ENCODE measurements at places on chromosomes 1 and 21.

DNA sequence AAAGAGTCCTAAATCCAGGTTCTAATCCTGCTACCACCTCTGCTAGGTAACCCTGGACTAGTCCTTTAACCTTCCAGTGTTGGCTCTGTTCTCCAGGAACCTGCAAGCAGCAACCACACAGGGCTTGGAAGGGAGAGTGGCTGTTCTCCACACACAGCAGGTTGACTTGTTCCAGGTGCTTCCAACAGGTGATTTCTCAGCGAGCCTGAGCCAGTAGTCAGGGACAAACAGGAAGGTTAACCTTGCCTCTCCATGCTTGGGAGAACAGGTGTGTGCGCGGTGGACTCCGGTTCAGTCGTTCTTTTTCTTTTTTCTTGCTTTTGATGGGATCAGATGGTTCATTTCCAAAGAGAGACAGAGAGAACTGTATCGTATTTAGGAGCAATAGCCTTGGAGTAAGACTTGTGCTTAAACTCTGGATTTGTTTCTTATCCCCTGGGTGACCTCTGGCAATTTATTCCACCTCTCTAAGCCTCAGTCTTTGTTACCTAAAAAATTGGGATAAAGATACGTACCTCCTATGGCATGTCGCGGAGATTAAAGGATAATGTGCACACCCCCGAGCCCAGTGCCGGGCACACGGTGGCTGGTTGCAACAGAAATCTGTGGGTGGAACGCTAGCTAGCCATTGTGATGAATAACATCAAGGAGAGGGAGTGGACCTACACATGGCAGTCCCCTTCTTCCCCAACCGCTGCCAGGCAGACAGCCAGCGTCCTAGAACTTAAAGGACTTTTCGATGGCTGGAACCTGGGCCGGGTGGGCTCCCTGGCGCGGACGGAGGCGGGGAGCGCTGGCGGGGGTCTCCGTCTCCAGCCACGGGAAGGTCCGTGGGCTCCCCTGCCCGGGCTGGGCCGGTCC lies 583 bp upstream of the CACHD1 start:
- peak overlapping the region; percentile 82 for H3K4me3 ChIP-seq
- H3K36me3 ChIP-seq = no peaks in the 10 kb centered on the region
- H3K27me3 ChIP-seq = peaks cover 32% of the 10 kb centered on the region
- peaks cover 16% of the 10 kb centered on the region for H3K4me1 ChIP-seq
- no peak overlapping the region for H3K27ac ChIP-seq
- peak; percentile 15 for DNase-seq

- H3K27ac ChIP-seq = no peak overlapping the region
- no peak for DNase-seq
These were observed 63.5 kb upstream of the KIAA1614 start for GRCh38 chr1:180849031-180849775.

- no peaks in the 10 kb centered on the region for H3K27me3 ChIP-seq
- H3K4me1 ChIP-seq = peaks cover 44% of the 10 kb centered on the region
- H3K4me3 ChIP-seq = peak overlapping the region; percentile 48
- peak; percentile 77 for DNase-seq
- H3K36me3 ChIP-seq = peaks cover 65% of the 10 kb centered on the region
- peak overlapping the region; percentile 91 for H3K27ac ChIP-seq
These were observed 42.0 kb downstream of the VPS26C start for GRCh38 chr21:37224861-37225839.

GRCh38 chr1:241424480-241424971 lies 67.5 kb upstream of the RGS7 start:
- DNase-seq = no peak
- peaks cover 54% of the 10 kb centered on the region for H3K27me3 ChIP-seq
- H3K36me3 ChIP-seq = no peaks in the 10 kb centered on the region
- H3K27ac ChIP-seq = no peak overlapping the region
- H3K4me1 ChIP-seq = no peaks in the 10 kb centered on the region
- H3K4me3 ChIP-seq = no peak overlapping the region

- no peaks in the 10 kb centered on the region for H3K36me3 ChIP-seq
- H3K4me1 ChIP-seq = no peaks in the 10 kb centered on the region
- H3K27me3 ChIP-seq = no peaks in the 10 kb centered on the region
- no peak overlapping the region for H3K27ac ChIP-seq
These were observed 26.8 kb upstream of the CNN3 start for GRCh38 chr1:94953746-94954145.

GRCh38 chr1:199102239-199102638 lies 463.4 kb downstream of the PTPRC start:
- H3K27ac ChIP-seq = no peak overlapping the region
- no peak overlapping the region for H3K4me3 ChIP-seq

- no peaks in the 10 kb centered on the region for H3K36me3 ChIP-seq
- no peak overlapping the region for H3K27ac ChIP-seq
- no peak overlapping the region for H3K4me3 ChIP-seq
- H3K4me1 ChIP-seq = no peaks in the 10 kb centered on the region
These were observed 835 bp upstream of the LCE1D start for GRCh38 chr1:152795686-152796085.

DNA sequence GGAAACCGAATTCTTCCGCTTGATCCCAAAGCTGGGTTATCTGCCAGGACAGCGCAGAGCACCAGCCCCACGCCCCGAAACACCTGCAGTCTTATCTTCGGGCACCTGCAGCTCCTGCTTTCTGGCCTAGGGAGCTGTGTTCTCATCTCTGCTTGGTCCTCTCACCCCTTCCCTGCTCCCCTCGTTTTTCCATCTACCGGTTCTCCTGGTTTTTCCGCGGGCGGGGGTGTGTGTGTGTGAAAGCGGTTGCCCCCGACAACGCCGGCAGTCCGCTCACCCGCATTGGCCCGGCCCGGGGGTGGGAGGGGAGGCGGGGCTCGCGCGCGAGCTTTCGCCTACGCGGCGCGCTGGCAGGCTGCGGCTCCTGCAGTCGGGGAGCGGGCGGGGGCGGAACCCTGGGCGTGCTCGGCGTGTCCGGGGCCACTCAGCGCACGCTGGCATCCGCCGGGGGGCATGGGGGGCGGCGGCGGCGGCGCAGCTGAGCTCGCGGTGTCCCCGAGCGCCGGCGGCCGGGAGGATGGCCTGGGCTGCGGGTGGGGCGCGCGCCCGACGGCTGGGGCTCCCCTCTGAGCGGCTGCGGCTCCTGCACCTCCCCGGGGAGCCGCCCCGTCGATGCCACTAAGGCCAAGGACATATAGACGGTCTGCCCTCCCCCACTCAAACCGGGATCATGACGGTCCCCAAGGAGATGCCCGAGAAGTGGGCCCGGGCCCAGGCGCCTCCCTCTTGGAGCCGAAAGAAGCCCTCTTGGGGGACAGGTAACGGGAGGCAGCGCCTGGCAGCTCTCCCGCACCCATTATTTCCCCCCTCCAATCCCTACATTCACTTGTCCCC lies 3.2 kb downstream of the ATP8B2 start:
- H3K27me3 ChIP-seq = no peaks in the 10 kb centered on the region
- DNase-seq = peak; percentile 92

DNA sequence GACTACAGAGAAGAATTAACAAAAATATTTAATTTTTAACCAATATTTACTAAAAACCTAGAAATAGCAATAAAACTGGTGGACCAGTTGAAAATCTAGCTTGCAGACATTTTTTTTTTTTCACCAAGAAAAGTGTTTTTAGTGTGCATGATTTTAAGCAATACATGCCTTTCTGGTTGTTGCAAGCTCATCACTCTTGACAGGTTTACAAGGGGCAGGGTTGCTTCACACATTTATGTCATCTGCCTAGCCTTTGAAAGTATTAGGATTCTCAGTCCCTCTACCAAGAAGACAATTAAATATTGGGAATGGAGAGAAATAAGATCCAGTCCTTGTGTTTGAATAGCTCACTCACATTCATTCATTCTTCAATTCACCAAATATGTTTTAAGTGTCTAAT lies 53.8 kb upstream of the LYPLAL1 start:
- no peak overlapping the region for H3K27ac ChIP-seq
- no peak overlapping the region for H3K4me3 ChIP-seq
- H3K36me3 ChIP-seq = no peaks in the 10 kb centered on the region
- DNase-seq = no peak
- no peaks in the 10 kb centered on the region for H3K4me1 ChIP-seq

GRCh38 chr1:182087719-182088350 lies 26.3 kb upstream of the ZNF648 start:
- H3K27ac ChIP-seq = no peak overlapping the region
- peaks cover 38% of the 10 kb centered on the region for H3K4me1 ChIP-seq
- no peak for DNase-seq

DNA sequence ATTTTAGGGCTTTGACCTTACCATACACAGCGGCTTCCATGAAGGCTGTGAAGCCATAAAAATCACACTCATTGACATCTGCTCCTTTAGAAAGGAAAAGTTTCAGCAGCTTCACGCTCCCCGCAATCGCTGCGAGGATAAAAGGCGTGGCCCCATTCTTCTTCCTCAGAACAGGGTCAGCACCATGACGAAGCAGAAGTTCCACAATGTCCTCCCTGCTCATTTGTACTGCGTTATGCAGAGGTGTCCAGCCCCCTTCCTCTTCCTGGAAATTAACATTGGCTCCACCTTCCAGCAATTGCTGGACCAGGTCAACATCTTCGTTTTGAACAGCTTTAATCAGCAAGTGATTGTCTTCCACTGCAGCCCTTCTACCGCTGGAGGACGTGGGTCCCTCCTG lies 2.7 kb downstream of the RNASEL start:
- DNase-seq = no peak
- no peak overlapping the region for H3K4me3 ChIP-seq
- no peaks in the 10 kb centered on the region for H3K27me3 ChIP-seq
- H3K36me3 ChIP-seq = peaks cover 18% of the 10 kb centered on the region
- no peak overlapping the region for H3K27ac ChIP-seq
- H3K4me1 ChIP-seq = peaks cover 57% of the 10 kb centered on the region

DNA sequence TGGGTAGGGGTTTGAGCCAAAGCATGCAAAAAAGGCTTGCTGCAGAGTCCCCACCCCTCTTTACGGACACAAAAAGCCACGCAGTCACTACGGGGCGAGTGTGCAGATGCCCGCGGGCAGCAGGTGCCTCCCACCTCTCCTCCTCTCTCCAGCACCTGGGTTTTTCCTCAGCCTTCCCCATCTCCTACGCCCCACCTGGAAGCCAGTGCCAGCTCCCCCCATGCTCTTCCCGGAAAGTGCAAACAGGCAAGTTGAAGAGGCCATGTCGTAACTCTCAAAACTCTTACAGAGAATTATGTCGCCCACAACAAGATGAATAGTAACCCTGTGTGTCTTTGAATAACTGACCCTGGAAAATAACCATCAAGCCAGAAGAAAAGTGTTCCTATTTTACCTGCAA lies 82.5 kb downstream of the PDE9A start:
- H3K36me3 ChIP-seq = peaks cover 2% of the 10 kb centered on the region
- H3K27me3 ChIP-seq = no peaks in the 10 kb centered on the region
- no peak overlapping the region for H3K27ac ChIP-seq
- no peak overlapping the region for H3K4me3 ChIP-seq

DNA sequence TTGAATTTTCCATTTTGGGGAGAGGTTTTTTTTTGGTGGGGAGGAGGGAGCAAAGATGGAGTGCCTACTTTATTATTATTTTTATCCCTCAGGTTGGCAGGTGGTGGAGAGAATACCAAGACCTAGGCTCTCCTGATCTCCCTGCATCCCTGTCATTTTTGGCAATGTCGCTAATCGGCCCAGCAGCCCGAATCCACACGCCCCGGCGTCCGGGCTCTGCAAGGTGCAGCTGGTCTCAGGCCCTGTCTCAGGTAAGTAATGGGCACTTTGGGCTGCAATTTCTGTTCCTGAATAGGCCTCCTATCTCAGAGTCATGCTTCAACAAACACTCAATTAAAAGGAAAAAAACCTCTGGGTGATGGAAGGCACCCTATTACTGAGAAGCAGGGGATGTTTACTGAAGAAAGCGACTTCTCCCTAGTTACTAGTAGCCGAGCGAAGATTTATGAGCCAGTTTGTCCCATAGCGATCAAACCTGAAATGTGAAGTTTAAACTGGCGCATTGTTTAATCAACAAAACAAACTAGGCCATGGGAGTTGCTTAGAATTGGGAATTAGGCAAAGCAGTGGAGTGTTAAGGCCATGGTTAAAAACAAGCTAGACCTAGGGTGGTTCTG lies 137.8 kb downstream of the RWDD3 start:
- H3K4me3 ChIP-seq = no peak overlapping the region
- H3K27me3 ChIP-seq = no peaks in the 10 kb centered on the region
- no peaks in the 10 kb centered on the region for H3K36me3 ChIP-seq

- peak overlapping the region; percentile 99 for H3K27ac ChIP-seq
- no peaks in the 10 kb centered on the region for H3K27me3 ChIP-seq
- DNase-seq = no peak
- peak overlapping the region; percentile 97 for H3K4me3 ChIP-seq
- peaks cover 42% of the 10 kb centered on the region for H3K36me3 ChIP-seq
- H3K4me1 ChIP-seq = peaks cover 52% of the 10 kb centered on the region
These were observed 441 bp downstream of the YARS1 start for GRCh38 chr1:32816676-32817158.

GRCh38 chr1:22133247-22133930 lies 9.5 kb downstream of the WNT4 start:
- H3K4me1 ChIP-seq = no peaks in the 10 kb centered on the region
- no peak overlapping the region for H3K4me3 ChIP-seq
- no peak for DNase-seq
- no peaks in the 10 kb centered on the region for H3K27me3 ChIP-seq
- H3K27ac ChIP-seq = no peak overlapping the region
- H3K36me3 ChIP-seq = no peaks in the 10 kb centered on the region

- peaks cover 24% of the 10 kb centered on the region for H3K36me3 ChIP-seq
- DNase-seq = no peak
- no peak overlapping the region for H3K27ac ChIP-seq
- H3K4me1 ChIP-seq = no peaks in the 10 kb centered on the region
- no peaks in the 10 kb centered on the region for H3K27me3 ChIP-seq
These were observed 5.7 kb upstream of the ELF3 start for GRCh38 chr1:202004711-202005110.

All from activated CD4-positive, alpha-beta T cell treated with anti-CD3 and anti-CD28 coated beads for 36 hours (primary cell).